ENCODE measurements at places on chromosomes 6 and 20.

DNA sequence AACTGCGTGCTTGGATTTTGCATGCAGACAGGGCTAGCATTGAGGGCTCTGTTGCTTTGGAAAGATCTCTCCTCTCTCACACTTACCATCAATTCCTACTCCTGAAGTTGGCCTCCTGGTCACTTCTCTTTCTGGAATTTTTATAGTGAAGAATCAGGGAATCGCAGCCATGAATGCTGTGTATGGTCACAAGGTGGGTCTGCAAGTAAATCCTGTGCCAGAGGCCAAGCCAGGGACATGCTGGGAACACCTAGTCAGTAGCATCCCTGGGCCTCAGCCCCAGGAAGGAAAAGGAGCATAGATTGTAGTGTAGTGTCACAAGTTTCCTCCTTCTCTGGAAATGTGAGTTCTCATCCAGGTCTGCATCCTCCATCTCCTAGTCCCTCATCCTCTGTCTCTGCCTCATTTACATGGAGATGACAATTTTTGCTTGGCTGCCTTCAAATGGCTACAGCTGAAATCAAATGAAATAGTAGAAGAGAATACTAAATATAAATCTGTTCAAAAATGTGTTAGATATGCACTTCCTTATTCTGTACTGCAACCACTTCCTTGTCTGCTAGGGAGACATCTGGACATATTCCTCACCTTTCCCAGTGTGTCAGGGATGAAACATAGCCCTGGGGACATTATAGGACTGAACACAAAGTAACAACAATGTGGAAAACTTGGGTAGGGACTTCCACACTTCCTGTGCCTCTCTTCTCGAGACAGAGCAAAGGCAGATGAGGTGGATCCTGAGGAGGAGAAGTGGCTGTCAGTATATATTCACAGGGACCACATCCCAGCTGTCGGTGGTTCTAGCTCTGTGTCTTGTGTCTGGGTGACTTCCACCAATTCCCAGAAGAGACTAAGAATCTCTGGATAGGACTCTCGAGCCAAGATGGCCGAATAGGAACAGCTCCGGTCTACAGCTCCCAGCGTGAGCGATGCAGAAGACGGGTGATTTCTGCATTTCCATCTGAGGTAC, 17.0 kb downstream of the CST9 start:
- no peak for DNase-seq

GRCh38 chr6:118739696-118740353, 88.4 kb upstream of the CEP85L start:
- no peak for DNase-seq

- DNase-seq: peak; percentile 98
Observed at GRCh38 chr20:50379049-50379990, 130.9 kb upstream of the PTPN1 start.

DNA sequence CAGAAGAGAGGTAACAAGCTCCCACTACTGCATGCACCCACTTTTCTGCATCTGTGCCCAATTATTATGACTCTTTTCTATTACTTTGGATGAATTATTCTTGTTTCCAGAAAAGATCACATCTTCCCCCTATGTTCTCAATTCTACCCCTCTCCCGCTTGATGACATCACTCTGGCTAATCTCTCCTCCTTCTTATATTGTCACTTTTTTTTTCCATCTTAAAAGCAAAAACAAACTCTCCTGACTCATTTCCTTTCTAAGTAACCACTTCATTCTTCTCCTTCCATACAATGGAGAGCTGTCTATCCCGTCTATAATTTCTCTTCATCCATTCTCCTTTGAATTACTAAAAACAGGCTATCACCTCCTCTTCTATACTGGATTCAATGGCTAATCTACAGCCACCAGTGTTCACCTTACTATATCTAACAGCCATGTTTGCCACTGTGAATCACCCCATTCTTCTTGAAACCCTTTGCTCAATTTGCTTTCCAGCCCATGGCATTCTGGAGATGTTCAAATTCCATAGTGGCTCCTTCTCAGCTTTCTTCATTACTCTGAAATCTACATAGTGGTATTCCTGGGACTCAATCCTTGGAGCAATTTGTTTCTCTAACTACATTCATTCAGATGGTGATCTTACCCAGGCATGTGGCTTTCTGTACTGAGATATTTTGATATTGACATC, 378.4 kb downstream of the ARHGAP18 start:
- DNase-seq: peak; percentile 44

DNA sequence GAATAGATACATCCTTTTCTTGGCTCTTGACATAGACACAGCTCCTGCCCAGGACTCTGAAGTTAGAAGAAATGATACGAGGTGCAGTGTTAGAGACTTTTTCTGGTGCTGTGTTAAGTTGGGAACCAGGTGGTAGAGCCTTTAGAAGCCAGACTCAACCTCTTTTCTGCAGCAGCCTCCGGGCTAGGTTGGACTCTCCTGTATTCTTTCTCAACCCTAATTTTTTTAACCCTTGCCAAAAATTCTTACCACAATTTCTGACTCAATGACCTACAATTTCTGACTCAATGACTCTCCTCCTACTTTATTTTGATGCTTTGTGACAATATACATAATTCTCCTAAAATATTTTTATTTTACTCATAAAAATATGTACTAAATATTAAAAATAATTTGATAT, 127.4 kb upstream of the PRL start:
- DNase-seq: no peak

DNA sequence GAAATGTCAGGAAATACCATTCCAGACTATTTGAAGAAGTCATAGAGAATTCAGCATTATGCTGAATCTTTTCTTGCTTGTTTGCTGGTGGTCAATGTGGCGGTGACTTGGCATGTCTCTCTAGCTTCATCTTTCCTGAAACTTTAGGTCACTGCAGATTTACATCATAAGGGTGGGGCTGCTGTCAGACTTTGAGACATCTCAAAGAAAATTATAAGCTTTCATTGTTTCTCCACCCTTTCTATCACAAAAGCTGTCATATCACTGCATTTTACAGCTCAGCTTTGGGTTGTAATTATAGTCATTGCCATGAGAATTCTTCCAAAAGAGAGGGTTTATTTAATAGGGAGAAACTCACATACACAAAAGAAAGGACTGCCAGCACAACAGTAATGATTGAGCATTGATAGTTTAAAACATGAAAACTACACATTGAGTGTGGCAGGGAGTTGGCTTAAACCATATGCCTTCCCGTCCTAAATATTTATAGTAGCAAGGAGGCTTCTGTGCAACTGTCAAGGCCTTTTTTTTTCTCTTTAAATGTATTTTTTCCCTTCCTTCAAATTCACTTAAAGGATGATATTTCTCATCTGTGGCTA, 44.7 kb upstream of the LRRC1 start:
- DNase-seq: no peak

DNA sequence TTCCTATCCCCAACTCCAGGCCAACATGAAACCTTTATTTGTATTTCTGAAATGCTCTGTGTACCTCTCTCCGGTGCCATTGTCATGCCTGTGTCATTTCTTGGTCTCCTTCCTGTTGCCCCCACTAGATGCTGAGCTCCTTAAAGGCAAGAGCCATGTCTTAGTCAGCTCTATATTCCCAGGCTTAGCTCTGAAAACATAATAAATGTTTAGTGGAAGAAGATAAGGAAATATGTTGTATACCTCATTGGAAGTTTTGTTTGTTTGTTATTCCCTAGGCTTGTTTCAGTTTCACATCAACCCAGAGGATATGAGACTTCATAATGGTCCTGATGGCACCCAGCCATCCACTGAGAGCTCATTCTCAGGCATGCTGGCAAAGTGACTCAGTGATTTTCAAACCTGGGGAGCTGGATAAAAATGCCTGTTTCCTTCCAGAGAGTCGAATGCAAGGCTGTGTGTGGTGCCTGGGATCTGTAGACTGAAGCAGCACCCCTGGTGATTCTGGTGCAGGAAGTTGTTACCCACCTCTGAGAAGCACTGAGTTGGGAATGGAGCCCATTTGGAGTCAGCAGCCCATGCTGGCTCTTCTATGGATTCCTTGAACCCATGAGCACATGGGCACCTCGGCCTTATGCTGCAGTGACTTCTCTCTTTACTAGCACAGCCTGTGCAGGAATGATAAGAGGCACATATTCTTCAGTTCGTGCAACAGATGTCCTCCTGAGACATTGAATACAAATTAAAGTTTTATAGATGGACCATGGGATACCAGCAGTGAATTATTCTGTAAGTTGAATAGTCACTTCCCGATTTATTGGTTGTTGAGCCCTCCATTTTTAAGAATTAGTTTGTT, 205.2 kb downstream of the FARS2 start:
- peak; percentile 64 for DNase-seq

- DNase-seq: no peak
Observed at GRCh38 chr6:527989-528673, 128.8 kb downstream of the HUS1B start.

DNA sequence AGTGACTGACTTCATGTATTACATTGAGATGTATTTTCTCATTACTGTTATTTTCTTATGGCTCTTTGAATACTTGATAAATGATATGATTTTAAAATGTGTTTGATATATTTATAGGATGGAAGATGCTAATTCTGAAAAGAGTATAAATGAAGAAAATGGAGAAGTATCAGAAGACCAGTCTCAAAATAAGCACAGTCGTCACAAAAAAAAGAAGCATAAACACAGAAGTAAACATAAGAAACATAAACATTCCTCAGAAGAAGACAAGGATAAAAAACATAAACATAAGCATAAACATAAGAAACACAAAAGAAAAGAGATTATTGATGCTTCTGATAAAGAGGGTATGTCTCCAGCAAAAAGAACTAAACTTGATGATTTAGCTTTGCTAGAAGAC, 47.5 kb downstream of the FAM217A start:
- DNase-seq: no peak

DNA sequence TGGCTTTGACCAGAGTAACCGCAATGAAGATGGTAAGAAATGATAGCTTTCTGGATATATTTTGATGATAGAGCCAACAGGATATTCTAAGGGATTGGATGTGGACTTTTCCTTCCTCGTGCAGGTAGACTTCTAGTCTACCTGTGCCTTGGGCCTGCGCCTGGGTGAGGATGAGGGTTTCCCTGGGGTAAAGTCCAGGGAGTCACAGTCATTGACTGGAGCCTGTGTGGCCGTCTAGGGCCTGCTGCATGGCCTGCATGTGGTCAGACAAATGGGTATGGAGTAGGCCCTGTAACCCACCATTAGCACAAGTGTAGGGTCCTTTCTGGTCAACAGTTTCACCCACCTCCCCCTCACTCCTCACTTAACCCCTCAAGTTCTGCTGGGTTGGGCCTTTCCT, 12.7 kb upstream of the CHMP4B start:
- no peak for DNase-seq

DNA sequence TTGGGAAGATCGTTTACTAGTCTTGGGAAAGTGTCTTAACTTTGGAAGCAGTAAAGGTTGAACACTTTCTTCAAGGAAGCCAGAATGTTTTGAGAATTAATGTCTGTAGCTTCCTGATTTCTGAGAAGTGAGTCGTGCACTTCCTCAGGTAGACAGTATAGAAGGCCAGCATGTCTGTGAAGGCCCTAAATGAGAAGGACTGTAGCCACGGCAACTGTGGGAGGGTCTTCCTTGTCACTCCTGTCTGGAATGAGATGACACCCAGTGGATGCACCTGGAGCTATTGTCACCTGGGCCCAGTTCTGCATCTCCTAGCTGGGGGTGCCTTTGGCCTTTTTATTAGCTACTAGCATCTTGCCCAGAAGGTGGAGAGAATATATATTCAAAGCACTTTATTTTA, 8.8 kb downstream of the STX16 start:
- no peak for DNase-seq

- DNase-seq: peak; percentile 37
Observed at GRCh38 chr6:114121913-114122662, 151.1 kb upstream of the HDAC2 start.

DNA sequence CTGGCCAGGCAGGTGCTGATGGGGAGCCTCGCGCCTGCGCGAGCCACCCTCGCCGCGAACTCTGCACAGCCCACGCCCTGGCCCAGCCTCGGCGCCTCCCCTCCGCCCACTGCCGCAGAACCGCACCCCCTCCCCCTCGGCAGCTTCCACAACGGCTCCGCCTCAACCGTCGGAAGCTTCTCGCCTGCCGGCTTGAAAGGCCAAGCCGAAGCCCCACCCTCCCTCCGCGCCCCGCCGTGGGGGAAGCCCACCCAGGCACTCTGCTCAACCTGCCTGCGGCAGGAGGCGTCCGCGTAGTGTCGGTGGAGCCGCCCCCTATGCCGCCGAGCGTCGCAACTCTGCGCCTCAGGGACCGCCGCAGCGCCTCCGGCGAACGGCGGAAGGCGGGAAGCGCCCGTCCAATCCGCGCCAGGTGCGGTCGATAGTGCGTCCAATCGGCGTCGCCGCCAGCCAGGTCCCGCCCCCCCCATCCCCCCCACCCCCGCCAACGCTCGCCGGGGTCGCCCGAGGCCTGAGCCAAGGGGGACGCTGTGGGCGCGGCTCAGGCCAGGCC, at the start of gene SYCP2:
SYCP2 (minus strand) TSS at position 342 of the 553 bp plus-strand sequence. CDS start 11,224 bp downstream, outside the sequence.
- no peak for DNase-seq

Data from NCI-H226 (cell line).